ENCODE measurements at places on chromosomes 13 and 19.

GRCh38 chr13:110312339-110313031 lies 5.4 kb downstream of the COL4A2 start:
- H3K4me1 ChIP-seq = peaks cover 3% of the 10 kb centered on the region
- peaks cover 5% of the 10 kb centered on the region for H3K36me3 ChIP-seq
- H3K4me3 ChIP-seq = no peak overlapping the region
- DNase-seq = no peak
- no peaks in the 10 kb centered on the region for H3K27me3 ChIP-seq
- H3K27ac ChIP-seq = peak overlapping the region; percentile 70

GRCh38 chr19:2135474-2136402 lies 15.6 kb downstream of the AP3D1 start:
- H3K27me3 ChIP-seq = no peaks in the 10 kb centered on the region
- H3K4me1 ChIP-seq = no peaks in the 10 kb centered on the region
- no peak overlapping the region for H3K27ac ChIP-seq

DNA sequence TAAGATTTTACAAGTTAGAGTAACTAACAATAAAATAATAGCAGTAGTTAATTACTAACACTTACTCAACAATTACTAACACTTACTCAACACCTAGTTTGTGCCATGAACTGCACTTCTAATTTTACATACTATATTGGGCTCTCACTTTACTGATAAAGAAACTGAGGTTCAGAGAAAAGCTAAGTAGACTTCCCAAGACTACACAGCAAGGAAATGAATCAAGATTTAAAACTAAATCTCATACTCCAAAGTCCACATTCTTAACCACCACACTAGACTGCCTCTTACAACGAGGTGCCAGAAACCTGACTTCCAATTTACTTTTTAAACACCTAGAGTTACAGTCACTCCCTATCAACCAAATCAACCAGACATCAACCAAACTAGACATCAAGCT lies 25.1 kb downstream of the RBM26 start:
- no peak overlapping the region for H3K4me3 ChIP-seq
- no peak overlapping the region for H3K27ac ChIP-seq

GRCh38 chr19:19213426-19214158 lies 1.8 kb downstream of the NCAN start:
- H3K27ac ChIP-seq = no peak overlapping the region
- H3K36me3 ChIP-seq = no peaks in the 10 kb centered on the region
- H3K4me3 ChIP-seq = no peak overlapping the region
- DNase-seq = no peak
- peaks cover 14% of the 10 kb centered on the region for H3K27me3 ChIP-seq

DNA sequence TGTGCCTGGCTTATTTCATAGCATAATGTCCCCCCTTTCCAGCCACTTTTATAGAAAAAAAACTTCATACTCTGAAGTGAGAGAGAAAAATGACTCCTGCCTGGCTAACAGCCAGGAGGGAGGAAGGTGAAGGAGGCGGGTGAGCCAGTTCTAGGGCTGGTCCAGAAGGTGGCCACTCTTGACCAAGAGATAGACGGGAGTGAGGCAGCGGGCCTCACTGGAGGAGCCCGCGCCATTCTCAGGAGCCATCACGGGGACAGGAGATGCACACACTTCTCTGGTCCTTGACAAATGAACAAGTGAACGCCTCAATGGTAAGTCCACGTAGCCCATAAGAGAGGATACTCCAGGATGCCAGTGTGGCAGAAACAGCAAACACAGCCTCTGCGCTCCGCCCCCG lies 231.4 kb downstream of the UQCRFS1 start:
- no peaks in the 10 kb centered on the region for H3K36me3 ChIP-seq
- H3K4me1 ChIP-seq = no peaks in the 10 kb centered on the region
- no peaks in the 10 kb centered on the region for H3K27me3 ChIP-seq
- H3K4me3 ChIP-seq = no peak overlapping the region
- H3K27ac ChIP-seq = no peak overlapping the region

DNA sequence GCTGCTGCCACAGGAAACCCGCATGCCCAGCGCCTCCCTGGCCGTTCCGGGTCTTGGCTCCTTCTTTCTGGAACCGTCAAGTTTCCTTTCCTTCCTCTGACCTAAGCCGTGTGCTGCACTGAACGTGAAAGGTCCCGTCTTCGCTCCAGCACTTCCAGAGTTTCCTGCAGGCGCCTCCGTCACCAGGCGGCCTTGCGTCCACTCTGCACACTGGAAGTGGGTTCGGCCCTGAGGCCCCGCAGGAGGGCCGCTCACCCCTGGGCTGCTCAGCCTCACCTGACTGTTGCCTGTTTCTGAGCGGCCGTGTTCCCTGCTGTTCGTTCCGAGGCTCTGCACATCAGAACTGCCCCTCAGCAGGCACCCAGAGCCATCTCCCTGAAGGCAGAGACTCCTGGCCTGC lies 12.3 kb upstream of the MEX3D start:
- no peaks in the 10 kb centered on the region for H3K4me1 ChIP-seq
- H3K4me3 ChIP-seq = no peak overlapping the region

GRCh38 chr19:18280247-18281081 lies 958 bp downstream of the JUND start:
- H3K4me3 ChIP-seq = peak overlapping the region; percentile 99
- peaks cover 15% of the 10 kb centered on the region for H3K36me3 ChIP-seq
- H3K27ac ChIP-seq = peak overlapping the region; percentile 100
- peaks cover 16% of the 10 kb centered on the region for H3K4me1 ChIP-seq
- DNase-seq = peak; percentile 91
- no peaks in the 10 kb centered on the region for H3K27me3 ChIP-seq

DNA sequence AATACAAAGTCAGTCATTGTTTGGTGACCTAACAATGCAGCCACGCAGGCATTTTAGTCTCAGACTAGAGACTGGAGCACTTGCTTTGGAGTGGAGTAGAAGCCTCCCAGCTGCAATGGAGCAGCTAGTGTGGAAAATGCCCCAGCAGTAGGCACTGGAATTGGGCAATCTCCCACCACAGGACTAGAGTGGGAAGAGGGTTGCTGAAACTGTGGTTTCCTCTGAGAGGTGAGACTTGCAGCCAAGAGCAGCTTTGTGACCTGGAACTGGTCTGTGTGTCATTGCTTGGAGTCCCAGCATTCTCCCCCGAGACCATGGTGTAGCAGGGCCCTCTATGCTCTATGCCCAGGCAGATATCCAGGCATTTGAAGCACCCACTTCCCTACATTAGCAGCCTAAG lies 556.3 kb downstream of the UQCRFS1 start:
- no peak overlapping the region for H3K4me3 ChIP-seq
- H3K4me1 ChIP-seq = no peaks in the 10 kb centered on the region
- H3K27me3 ChIP-seq = no peaks in the 10 kb centered on the region

DNA sequence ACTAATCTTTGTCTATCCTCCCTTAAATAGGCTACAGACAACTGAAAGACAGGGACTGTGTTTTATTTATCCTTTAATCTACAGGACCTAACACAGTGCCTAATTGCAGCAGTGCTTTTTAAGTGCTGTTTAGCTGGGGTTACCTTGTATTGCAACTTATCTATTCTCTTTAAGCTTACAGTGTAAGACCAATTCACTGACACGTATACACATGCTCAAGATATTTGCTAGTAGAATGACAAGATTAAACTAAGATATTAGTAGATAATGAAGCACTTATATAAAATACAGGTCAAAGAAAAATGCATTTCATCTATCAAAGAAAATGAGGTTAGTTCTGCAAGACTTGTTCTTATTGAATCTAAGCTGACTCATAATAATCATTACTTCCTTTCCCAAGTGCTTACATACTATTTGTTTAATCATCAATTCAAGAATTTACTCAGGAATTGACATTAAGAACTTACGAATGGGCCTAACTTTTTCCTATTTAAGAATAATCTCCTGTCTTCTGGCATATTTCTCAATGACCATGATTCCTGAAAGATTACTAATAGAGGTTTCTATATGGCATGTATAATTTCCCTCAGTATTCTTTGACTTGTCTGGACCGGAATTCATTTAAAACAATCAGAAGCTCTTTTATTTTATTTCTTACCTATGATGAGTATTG lies 75.8 kb upstream of the MAB21L1 start:
- no peaks in the 10 kb centered on the region for H3K36me3 ChIP-seq
- no peaks in the 10 kb centered on the region for H3K4me1 ChIP-seq
- H3K27me3 ChIP-seq = no peaks in the 10 kb centered on the region
- DNase-seq = no peak
- no peak overlapping the region for H3K4me3 ChIP-seq

GRCh38 chr13:96490496-96490989 lies 400.6 kb downstream of the HS6ST3 start:
- H3K27me3 ChIP-seq = no peaks in the 10 kb centered on the region
- H3K27ac ChIP-seq = no peak overlapping the region
- H3K36me3 ChIP-seq = no peaks in the 10 kb centered on the region
- H3K4me3 ChIP-seq = no peak overlapping the region
- H3K4me1 ChIP-seq = no peaks in the 10 kb centered on the region

DNA sequence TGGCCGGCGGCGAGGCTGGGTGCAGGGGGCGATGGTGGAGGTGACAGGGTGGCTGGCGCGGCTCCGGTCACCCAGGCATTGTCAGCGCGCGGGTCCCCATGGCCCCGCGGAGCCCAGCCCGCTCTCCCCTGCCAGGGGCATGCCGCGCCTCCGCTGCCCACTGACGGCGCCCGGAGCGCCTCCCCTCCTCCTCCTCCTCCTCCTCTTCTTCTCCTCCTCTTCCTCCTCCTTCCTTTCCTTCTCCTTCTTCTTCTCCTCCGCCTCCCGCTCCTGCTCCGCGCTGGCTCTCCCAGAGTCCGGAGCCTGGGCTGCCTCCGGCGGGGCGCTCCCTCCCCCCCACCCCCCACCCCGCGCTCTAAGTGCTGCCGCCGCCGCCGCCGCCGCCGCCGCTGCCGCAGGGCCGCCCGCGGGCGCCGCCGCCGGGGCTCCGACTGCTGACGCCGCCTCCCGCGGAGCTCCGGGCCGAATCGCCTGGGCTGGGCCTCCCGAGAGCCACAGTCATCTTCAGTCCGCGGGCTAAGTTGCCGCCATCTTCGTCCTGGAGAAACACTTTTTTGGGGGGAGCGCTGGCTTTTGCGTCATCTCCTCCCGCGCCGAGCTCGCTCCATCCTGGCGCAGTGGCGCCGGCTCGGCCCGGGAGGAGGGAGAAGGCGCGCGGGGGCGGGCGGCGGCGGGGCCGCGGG lies 348.3 kb downstream of the LIG4 start:
- peaks cover 18% of the 10 kb centered on the region for H3K27me3 ChIP-seq
- H3K4me3 ChIP-seq = peak overlapping the region; percentile 35
- no peak overlapping the region for H3K27ac ChIP-seq
- DNase-seq = peak; percentile 49

GRCh38 chr13:49995625-49996101 lies 1.2 kb upstream of the TRIM13 start:
- H3K27me3 ChIP-seq = no peaks in the 10 kb centered on the region
- peaks cover 3% of the 10 kb centered on the region for H3K4me1 ChIP-seq
- H3K27ac ChIP-seq = no peak overlapping the region
- peaks cover 4% of the 10 kb centered on the region for H3K36me3 ChIP-seq

DNA sequence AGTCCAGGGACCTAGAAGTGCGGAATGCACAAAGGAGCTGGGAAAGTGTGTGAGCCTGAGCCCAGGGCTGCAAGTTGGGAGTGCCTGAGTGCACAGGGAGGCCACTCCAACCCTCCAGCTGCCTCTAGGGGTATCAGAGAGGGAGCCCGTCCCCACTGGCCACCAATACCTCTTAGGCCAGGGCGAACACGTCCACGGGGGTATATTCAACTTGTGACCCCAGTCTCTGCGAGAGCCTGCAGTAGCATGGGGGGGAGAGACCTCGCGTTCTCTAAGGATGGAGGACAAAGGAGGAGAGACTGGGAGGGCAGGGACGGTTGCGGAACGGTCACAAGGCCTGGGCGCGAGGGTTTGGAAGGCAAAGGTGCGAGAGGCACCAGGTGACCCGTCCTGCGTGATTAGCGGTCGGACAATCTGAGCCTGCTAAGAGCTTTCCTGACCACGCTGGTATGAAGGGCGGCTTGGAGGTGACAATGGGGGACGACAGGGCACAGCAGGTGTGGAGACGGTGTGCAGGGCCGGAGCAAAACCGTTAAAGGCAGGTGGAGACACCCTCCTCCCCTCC lies 676 bp downstream of the CD320 start:
- no peaks in the 10 kb centered on the region for H3K36me3 ChIP-seq
- peak overlapping the region; percentile 59 for H3K4me3 ChIP-seq
- H3K4me1 ChIP-seq = peaks cover 20% of the 10 kb centered on the region
- H3K27ac ChIP-seq = peak overlapping the region; percentile 57
- DNase-seq = no peak

GRCh38 chr13:98650396-98651107 lies 73.6 kb upstream of the STK24 start:
- no peak overlapping the region for H3K4me3 ChIP-seq
- no peaks in the 10 kb centered on the region for H3K4me1 ChIP-seq
- H3K27ac ChIP-seq = no peak overlapping the region

GRCh38 chr13:105202354-105202753 lies 1333.1 kb downstream of the EFNB2 start:
- no peaks in the 10 kb centered on the region for H3K4me1 ChIP-seq
- DNase-seq = peak; percentile 29
- H3K4me3 ChIP-seq = no peak overlapping the region
- no peak overlapping the region for H3K27ac ChIP-seq
- no peaks in the 10 kb centered on the region for H3K36me3 ChIP-seq

DNA sequence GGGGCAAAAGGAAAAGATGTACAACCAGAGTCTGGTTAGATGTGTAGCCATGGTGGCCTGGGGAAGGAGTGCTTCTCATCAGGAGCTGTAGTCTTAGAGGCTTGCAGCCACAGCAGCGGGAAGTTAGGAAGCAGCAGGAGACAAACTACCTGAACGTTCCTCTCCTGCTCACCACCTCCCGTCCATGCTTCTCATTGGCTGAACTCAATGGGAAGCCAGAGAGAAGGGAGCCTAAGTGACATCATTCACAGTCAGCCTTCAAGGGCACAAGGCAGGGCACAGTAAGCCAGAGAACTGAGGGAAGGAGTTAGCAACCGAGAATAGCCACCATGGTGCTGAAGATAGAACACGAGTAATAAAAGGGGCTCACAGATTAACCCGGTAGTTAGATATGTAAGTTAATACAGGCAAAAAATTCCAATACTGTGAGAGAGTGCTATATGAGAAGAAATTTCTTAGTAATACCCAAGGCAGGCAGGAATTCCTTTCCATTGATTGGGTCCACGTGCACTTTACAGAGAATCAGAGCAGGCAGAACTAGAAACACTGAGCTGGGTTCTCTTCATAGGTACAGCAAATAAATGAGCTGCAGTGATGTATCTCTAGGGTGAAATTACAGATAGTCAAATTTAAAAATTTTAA lies 391.5 kb upstream of the DACH1 start:
- no peak overlapping the region for H3K4me3 ChIP-seq
- no peaks in the 10 kb centered on the region for H3K27me3 ChIP-seq
- no peak for DNase-seq
- no peak overlapping the region for H3K27ac ChIP-seq
- H3K4me1 ChIP-seq = no peaks in the 10 kb centered on the region

DNA sequence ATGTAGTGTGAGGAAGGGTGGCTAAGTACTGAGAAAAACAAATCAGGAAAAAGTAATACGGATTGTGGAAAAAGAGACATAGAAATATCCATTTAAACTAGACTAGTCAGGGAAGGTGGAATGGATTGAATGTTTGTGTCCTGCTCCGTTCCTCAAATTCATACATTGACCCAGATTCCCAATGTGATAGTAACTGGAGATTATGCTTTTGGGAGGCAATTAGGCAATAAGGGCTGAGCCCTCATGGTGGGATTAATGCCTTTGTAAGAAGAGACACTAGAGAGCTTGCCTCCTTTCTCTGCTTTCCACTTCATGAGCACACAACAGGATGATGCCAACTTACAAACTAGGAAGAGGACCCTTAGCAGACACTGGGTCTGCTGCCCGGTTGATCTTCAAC lies 765.2 kb upstream of the GPC6 start:
- H3K4me3 ChIP-seq = no peak overlapping the region
- no peak for DNase-seq
- no peaks in the 10 kb centered on the region for H3K36me3 ChIP-seq
- no peaks in the 10 kb centered on the region for H3K27me3 ChIP-seq
- H3K27ac ChIP-seq = no peak overlapping the region
- H3K4me1 ChIP-seq = no peaks in the 10 kb centered on the region

- no peaks in the 10 kb centered on the region for H3K36me3 ChIP-seq
- peak; percentile 86 for DNase-seq
- peak overlapping the region; percentile 76 for H3K27ac ChIP-seq
- peaks cover 3% of the 10 kb centered on the region for H3K4me1 ChIP-seq
- H3K4me3 ChIP-seq = peak overlapping the region; percentile 58
These were observed 25.1 kb downstream of the SIPA1L3 start for GRCh38 chr19:37931881-37932655.

Data from kidney (tissue), 22 donors.